Stimulated activated CD4-positive, alpha-beta T cell treated with anti-CD3 and anti-CD28 coated beads, Interleukin-15, amount 100 ng/mL, for 1 hour (primary cell): ENCODE measurements at places on chromosomes 7 and 10.

DNA sequence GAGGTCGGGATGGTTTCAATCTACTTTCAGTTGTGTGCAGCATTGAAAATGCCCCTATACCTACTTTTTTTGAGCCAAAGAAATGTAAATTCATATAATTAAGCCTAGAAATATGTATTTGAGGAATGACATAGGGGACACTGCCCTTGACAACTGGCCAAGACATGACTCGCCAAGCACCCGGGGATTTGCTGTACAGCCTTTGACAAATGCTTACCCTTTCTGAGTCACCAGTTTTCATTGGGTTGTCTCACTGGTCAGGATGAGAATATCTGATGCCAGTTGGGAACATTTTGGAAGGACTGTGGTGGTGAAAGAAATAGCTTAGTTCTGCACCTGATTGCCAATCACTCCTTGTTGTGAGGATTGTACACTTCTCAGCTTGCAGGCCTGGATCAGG, 166.8 kb upstream of the HABP2 start:
- no peak for DNase-seq

DNA sequence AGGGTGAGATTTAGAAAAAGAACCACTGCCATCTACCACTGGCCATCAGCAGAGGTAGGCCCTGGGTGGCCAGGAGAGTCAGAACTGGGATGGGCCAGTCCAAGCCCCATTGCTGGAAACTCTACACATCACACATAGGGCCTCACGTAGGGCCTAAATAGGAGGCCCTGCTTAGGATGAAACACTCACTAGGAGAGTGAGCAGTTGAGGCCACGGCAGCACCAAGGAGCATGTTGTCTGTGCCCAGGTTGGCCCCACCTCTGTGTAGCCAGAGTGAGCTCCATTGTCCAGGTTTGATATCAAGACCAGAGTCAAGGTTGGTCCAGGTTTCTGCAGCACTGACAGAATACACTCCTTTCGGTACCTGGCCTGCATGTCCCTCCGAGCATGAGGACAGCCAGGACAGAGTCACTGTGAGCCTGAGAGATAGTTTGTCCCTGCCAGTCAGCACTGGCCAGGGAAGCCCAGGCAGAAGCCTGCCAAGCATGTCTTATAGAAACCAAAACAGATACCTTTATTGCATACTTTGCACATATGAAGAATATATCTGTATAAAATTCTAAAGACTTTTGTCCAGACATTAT, 77.9 kb upstream of the CAMK2B start:
- DNase-seq = no peak

- no peak for DNase-seq
Observed at GRCh38 chr10:13349463-13350274, 1.6 kb upstream of the SEPHS1 start.

- no peak for DNase-seq
Observed at GRCh38 chr10:76763376-76763775, 874.2 kb downstream of the KCNMA1 start.

GRCh38 chr7:129435414-129435829, 1.2 kb downstream of the STRIP2 start:
- no peak for DNase-seq

GRCh38 chr7:3065724-3066143, 22.1 kb upstream of the CARD11 start:
- peak; percentile 24 for DNase-seq

- no peak for DNase-seq
Observed at GRCh38 chr7:90552521-90552920, 43.6 kb upstream of the CDK14 start.

DNA sequence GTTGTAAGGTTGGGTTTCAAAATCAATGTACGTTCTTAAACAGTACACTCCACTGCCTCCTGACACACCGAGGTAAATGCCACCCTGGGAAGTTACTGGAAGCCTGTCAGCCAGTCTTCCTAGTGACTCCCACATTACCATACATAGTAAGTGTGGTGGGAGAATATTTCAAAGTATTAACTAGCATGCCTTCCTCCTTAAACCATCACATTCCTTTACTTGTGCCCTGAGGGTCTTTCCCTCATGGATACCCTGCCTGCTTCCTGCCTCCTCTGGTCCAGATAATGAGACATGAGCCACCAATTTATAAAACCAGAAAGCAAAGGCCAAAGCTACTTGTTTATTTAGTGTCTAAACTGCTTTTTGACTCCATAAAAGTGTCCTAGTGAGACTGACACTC, 23.3 kb upstream of the SORCS3 start:
- no peak for DNase-seq
